Activated CD4-positive, alpha-beta memory T cell treated with anti-CD3 and anti-CD28 coated beads for 36 hours (primary cell): ENCODE measurements at places on chromosomes 16 and 17. TPM values are rescaled to one million over a fixed set of nuclear protein-coding genes. Genes with fewer than 3 reads are reported as not detected.

Gene FBXO31
- 33.8 TPM for total RNA-seq

Gene KRT14
- not detected for total RNA-seq

Gene P3H4
- 2.9 TPM for total RNA-seq

Gene DDX42
- 103 TPM for total RNA-seq

Gene MED1
- 58.9 TPM for total RNA-seq

Gene BOLA2B
- 156 TPM for total RNA-seq

Gene LHX1
- 0.17 TPM for total RNA-seq

Gene LDHD
- total RNA-seq = 0.43 TPM

Gene CYLD
- 135 TPM for total RNA-seq

Gene AIPL1
- not detected for total RNA-seq
